Mucosa of descending colon (tissue), 3 donors: ENCODE measurements at places on chromosomes 3 and 15. TPM values are rescaled to one million over a fixed set of nuclear protein-coding genes. Genes with fewer than 3 reads are reported as not detected.

The CHL1 gene
- 48.8 TPM for total RNA-seq

DNA sequence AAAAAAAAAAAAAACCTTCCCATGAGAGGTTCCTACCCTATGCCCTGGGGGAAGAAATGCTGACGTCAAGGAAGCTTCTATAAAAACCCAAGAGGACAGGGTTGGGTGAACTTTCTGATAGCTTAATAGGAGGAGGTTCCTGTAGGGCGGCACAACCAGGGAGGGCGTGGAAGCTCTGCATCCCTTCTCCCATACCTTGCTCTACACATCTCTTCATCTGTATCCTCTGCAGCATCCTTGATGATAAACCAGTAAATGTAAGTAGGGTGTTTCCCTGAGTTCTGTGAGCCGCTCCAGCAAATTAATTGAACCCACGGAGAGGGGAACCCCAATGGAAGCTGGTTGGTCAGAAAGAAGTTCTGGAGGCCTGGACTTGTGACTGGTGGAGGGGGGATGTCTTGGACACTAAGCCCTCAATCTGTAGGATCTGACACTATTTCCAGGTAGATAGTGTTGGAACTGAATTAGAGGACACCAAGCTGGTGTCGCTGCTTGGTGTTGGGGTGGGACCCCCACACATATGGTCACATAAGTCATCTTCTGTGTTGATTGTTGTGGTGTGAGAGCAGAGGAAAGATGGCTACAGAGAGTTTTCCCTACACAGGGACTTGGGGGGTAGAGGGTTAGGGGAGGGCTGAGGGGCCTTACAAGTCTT is 91.5 kb downstream of the ST6GAL1 start:
- no peak for DNase-seq

DNA sequence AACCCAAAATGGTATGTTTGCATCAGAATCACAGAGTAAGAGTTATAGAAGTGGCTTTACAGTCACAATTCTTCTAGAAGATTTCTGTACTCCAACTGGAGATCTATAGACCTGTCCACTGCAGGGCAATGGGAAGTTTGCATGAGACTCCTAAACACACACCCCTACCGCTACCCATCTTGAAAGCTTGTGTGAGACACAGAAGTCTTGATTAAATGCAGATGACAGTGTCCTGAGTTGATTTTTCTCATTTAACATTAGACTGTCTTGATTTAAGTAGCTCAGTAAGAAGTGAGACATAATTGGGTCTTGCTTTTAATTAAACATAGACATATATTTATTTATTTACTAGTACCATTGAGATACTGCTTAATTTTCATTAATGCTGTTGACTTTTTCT is 54.4 kb downstream of the CD47 start:
- DNase-seq = no peak

- DNase-seq = no peak
Observed at GRCh38 chr3:113654851-113655250, 41.6 kb downstream of the USF3 start.

DNA sequence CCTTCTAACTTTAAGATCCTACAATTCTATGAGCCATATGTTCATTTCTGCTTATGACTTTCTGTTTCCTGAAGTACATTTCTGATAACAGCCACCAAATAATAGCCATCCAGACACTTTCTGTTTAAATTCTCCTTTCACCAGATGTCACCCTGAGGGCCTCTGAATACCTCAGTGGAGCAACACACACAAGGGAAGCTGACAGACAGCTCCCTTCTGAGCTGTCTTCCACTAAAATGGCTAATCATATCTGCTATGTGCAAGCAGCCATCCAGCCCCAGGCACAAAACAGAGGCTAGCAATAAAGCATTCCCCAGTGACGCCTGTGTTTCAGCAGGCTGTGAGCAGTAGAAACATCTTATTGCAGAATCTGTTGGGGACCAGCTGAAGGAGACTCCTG is 666.6 kb upstream of the UBE2E2 start:
- DNase-seq = no peak
